Activated CD8-positive, alpha-beta memory T cell treated with anti-CD3 and anti-CD28 coated beads for 1 hour (primary cell): ENCODE measurements at places on chromosomes 1 and 21.

DNA sequence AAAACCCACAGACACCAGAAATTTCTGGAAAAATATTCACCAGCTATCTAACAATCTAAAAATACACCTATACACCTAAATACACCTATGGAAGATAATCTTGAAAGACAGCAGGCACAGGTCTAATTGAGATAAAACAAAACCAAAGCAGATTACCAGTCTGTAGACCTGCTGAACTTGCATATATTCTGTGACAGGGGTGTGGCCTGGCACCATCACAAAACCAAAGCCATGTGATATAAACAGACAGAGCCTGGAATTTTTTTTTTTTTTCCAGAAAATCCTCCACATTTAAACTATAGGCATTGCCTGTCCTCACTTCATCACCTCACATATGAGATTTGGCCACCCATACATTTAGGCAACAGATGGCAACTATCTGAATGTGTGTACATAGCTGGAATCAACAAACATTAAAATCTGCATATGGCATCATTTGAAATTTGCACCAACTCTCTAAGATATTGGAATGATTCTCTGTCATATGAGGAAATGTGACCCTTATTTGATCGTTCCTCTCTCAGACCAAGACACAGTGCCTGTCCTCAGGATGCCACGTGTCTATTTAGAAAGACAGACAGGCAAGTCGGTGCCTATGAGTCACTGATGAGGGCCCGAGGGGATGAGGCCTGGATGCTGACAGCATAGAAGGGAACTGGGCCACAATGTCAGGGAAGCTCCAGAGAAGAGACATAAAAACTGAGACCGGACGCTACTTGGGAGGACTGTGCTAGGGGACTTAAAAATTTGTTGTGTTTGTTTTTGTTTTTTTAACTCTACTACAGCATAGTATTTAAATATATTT, 32.6 kb downstream of the NMNAT2 start:
- DNase-seq, result no peak

- peak; percentile 1 for DNase-seq
Observed at GRCh38 chr1:86703696-86704457, 499 bp upstream of the SH3GLB1 start.

DNA sequence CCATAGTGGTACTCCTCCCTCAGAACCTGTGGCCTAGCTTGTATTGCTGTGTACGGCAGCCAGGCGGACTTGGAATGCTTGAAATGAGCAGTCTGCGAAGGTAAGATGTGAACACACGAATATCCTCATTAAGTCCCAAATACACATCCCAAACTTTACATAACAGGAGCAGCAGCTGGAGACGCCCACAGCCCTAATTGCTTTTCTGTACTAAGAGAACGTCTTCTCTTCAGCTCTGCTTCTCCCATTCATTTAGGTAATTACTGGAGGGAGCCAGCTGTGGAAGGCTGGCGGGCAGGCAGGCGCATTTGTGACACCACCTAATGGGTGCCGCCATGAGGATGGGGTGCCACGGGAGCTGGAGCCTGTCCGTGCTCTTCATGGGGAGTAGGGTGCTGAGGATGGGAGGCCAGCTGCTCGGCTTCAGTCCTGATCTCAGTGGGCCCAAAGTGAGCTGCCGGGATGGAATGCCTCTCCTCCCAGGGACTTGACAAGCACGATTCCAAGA, 66.6 kb upstream of the POU3F1 start:
- no peak for DNase-seq

- no peak for DNase-seq
Observed at GRCh38 chr1:2322065-2322571, 69.2 kb downstream of the MORN1 start.

DNA sequence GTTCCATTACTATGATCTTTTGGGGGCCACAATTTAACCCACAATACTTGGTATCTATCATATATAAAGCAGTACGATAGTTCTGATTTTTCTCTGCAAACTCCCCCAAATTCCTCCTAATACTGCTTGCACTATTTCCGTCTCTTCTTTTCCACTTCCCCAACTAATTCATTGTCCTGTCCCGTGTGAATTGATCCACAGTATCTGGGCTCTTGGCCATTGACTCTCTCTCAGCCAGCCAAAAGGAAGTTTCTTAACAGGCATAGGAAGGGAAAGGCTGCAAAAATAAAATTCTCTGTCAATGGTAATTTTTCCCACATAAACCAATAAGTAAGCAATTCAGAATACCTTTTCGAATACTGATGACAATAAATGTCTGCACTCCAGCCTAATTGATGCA, 91.7 kb upstream of the DSCAM start:
- no peak for DNase-seq

DNA sequence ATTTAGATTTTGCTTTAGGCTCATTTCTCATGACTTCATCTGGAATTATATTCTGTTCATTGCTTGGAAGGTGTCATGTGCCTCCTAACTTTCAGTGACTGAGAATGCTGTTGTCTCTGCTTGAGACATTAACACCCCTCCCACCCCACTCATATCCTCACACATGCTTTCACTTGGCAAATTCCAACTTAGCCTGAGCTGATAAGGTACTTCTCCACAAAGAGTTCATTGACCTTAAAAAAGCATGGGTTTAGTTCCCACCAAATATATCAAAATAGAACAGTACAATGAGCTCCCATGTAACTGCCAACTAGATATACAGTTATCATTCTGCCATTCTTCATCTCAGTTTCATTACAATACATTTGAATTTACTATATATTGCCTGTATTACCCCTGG, 576.5 kb upstream of the ADGRL2 start:
- no peak for DNase-seq

- no peak for DNase-seq
Observed at GRCh38 chr1:11400567-11400966, 78.4 kb upstream of the DISP3 start.

GRCh38 chr1:12468323-12468722, 149.7 kb downstream of the DHRS3 start:
- DNase-seq, result no peak

DNA sequence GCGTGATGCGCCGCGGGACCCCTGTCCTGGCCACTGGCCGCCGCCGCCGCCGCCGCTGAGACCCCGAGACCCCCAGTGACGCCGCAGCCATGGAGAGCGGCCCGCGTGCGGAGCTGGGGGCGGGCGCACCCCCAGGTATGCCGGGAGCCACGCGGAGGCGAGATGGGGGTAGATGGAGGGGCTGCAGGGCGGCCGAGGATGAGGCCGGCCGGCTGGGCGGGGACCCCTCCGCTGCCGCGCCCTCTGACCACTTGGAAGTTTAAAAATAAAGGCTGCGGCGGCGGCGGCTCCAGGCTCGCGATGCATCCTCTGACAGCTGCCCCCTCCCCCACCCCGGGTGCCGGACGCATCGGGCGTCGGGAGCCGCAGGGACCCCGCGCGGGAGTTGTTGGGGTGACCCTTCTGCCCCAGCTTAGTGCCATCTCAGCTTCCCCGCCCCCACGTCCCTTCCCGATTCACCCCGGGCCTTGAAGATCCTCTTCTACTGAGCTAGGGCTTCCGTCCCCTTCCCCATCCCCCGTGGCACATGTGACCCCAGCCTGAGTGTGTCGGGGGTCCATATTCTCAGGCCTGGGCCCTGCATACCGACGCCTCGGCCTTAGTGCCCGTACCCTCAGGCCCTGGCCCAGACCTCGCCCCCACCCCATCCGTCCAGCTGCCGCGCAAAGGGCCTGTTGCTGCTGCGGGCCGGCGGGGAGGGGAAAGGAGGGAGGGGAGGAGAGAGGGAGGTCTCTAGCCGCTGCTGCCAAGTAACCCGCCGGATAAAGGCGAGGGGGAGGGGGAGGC, 562 bp downstream of the MAP7D1 start:
- peak; percentile 47 for DNase-seq

DNA sequence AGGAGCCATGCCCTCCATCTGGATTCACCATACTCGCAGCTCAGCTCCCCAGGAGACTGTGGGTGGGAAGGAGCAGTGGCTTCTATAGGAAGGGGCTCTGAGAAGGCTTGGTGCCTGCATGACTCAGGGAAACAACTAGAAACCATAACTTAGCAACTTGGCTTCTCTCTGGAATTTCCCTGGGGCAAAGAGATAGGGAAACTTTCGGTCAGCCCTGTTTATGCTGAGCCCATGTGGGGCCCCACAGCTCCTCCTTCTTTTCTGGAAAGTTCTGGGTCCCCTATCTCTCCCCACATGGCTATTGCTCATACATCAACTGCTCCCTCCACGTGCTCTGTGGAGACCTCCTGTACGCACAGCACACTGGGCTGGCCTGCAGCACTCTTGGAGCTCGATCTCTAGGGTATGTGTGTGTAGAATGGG, 39.3 kb downstream of the PLEKHA6 start:
- DNase-seq, result no peak

DNA sequence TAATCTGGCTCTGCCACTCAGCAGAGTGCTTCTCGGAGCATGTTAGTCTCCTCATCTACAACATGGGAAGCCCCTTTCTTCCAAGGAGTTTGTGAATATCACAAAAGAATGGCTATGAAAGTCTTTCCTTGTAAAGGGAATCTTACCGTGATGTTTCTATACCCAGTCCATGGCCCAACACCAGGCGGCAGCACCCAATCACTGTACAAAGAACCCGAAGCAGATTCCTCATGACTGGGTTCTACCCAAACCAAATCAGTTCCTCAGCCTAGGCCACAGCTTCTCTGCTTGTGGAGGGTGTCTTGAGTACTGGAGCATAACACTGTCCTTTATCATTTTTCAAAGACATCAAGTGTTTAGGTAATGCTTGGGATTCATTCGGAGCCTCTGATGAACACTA, 16.6 kb upstream of the SLFNL1 start:
- DNase-seq, result no peak

- DNase-seq, result no peak
Observed at GRCh38 chr1:244598611-244599010, 54.3 kb upstream of the DESI2 start.

GRCh38 chr1:9145714-9146113, 16.8 kb upstream of the GPR157 start:
- DNase-seq, result no peak

GRCh38 chr1:158327481-158327880, 3.9 kb downstream of the CD1B start:
- no peak for DNase-seq

DNA sequence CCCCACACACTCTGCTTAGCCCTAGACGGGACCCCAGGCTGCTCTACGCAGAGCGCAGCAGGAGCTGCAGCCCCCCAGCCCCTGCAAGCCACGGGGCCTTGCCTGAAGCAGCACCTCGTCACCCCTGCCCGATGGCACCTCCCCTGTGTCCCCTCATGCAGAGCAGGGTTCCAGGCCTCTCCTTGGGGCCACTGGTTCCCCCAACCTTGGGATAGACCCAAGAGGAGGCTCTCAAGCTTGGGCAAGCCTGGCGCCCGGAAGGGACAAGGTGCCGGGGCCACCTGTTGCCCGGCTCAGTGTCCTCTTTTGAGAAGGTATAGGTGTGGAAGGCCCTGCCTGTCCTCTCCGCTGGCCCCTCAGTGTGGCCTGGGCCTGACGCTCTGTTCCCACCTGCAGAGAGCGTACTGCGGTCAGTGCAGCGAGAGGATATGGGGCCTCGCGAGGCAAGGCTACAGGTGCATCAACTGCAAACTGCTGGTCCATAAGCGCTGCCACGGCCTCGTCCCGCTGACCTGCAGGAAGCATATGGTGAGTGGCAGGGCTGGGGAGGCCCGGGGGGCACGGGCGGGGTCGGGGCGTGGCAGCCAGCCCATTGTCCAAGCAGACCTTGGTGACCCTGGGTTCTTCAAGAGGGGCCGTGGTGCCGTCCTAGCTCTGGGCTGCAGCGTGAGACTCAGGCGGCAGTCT, 50.6 kb downstream of the FAAP20 start:
- no peak for DNase-seq
